ENCODE measurements at places on chromosomes 6 and 20.

DNA sequence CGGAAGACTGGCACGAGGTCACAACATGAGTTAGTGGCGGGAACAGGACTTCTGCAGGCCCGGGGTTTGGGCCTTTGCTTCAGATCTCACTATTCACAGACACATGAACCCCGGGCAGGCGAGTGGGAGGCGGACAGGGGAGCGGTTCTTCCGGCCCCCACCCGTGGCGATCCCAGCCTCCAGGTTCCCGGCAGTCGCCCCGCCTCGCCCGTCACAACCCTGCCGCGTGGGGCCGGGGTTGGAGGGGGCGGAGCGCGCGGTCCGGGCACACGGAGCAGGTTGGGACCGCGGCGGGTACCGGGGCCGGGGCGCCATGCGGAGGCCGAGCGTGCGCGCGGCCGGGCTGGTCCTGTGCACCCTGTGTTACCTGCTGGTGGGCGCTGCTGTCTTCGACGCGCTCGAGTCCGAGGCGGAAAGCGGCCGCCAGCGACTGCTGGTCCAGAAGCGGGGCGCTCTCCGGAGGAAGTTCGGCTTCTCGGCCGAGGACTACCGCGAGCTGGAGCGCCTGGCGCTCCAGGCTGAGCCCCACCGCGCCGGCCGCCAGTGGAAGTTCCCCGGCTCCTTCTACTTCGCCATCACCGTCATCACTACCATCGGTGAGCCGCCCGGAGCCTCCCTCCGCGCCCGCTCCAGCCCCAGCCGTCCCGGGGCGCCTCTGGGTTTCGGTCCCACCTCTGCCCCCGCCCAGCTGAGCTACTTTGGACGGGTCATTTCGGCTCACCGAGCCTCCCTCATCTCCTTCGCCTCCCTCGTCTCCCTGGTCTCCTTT, at the start of gene KCNK15:
Gene KCNK15 (plus strand): TSS at position 268 of the 769 bp plus-strand sequence. CDS start 46 bp downstream, at position 314.
- DNase-seq: no peak

DNA sequence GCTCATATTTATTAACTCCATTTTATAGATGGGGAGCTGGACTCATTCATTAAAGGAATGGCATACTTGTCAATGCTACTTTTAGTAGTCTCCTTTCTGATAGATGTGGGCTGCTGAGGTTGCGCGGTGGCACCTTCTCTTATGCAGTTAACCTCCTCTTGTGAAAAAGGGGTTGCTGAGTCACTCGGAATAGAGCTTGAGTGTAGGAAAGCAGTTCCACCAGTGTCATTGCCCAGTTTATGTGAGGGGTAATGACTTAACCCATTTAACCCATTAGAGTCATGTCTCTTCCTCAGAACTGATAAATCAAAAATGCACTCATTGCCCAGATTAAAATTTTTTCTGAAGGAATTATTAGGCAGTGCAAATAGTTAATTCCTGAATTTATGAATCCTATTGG, 6.3 kb downstream of the MAPK14 start:
- no peak for DNase-seq

DNA sequence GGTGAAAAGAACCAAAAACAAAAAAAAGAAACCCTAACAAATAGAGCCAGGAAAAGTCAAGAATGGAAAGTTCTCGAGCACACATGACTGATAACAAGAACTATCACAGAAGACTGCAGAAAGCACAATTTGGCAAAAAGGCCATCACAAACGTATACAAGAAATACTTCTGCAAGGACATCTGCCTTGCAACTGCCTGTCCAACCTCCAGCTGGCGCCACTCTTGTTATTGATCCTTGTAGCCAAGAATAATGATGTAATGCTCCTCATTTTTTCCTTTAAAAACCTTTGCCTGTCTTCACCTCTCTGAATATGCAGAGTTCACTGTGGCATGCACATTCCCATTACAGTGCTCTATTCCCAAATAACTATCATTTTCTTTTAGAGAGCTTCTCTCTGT, 87.9 kb upstream of the BMP5 start:
- DNase-seq: no peak

- no peak for DNase-seq
Measured at GRCh38 chr20:34888468-34888867, 12.1 kb downstream of the ACSS2 start.

- no peak for DNase-seq
Measured at GRCh38 chr20:37822141-37822601, 80.8 kb upstream of the VSTM2L start.

GRCh38 chr20:21571841-21572690, 58.2 kb upstream of the NKX2-2 start:
- no peak for DNase-seq

DNA sequence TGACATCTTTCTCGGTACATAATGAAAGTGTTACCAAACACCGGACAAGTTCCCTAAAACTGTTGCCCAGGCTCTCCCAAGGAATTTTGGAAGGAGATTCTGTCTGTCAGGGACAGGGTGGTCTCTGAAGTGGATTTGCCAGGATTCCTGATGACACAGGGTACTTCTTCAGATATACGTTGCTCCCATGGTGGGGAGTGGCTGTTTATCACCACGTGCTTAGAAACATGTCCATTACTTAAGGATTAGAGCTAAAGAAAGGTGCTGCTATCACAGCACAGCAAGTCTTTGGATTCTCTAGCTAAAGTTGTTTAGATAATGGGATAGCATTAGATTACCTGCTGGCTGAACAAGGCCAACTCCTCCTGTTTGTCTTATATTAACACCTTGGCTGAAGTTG, 6.3 kb downstream of the SPINT3 start:
- DNase-seq: no peak

GRCh38 chr6:4039348-4039747, 39.6 kb downstream of the FAM217A start:
- DNase-seq: no peak

- no peak for DNase-seq
Measured at GRCh38 chr20:57274299-57274698, 7.9 kb upstream of the BMP7 start.
